Stimulated activated CD8-positive, alpha-beta memory T cell treated with anti-CD3 and anti-CD28 coated beads, Interleukin-15, amount 100 ng/mL, for 1 hour (primary cell): ENCODE measurements at places on chromosomes 16 and 17.
A peak's percentile ranks its signal among the peaks of the same experiment; 100 is the strongest.

GRCh38 chr17:76709077-76709950 lies 1.5 kb downstream of the MXRA7 start:
- no peak for DNase-seq

DNA sequence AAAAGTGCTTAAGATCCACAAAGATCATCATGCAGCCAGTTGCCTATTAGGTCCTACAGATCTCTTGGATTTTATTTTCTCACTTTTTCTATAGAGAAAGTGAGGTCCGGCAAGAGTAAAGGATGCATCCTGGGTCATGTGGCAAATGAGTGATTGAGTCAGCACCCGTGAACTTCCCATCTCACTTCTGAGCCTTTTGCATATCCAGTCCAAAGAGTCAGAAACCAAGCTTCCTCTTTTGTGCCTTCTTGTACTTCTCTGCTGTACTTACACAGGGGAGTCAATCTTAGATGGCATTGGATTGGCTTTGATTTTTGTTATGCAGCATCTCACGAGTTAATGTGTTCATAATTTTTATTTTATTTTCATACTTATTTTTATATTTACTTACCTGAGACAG lies 114.2 kb upstream of the IRX5 start:
- DNase-seq = no peak

- DNase-seq = no peak
Observed at GRCh38 chr16:78522327-78522726, 422.9 kb downstream of the WWOX start.

DNA sequence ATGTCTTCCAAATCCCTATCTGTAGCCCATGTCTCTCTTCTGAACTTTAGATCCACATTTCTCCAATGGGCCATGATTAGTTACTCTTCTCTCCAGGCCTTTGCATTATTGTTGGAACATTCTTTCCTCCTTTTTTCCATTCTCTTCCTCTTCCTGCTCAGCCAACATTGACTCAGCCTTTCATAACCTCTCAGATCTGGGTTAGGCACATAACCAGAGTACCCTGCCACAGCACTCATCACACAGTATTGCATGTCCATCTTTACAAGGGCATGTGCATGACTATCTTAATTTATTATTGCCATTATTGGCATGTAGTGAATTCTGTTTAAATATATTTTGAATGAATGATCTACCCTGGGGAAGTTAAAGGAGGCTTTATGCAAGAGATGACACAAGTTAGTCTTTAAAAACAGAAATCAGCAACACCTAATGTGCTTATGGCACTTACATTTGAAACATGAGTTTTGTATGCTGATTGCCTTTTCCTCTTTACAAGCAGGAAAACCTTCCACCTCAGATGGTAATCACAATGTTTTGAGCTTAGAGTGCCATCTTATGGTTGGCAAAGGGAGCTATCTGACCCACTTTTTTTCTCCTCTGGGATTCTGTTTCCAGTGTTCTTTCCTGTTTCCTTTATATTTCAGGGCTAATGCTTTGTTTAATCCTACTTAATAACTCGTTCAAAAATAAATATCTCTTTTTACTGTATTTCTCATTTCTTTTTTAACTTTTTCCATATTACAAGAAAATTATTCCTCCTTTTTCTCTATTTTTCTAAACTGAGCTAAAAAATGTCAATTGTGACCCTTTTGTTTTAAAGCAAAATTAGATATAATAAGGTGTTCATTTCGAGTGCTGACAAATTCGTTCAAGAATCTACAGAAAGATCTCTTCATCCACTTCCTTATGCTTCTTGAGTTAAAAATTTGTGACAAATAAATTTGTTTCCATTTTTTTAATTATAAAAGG lies 151.0 kb upstream of the RBL2 start:
- DNase-seq = no peak

- DNase-seq = no peak
Observed at GRCh38 chr17:21538615-21539014, 153.7 kb upstream of the KCNJ18 start.

DNA sequence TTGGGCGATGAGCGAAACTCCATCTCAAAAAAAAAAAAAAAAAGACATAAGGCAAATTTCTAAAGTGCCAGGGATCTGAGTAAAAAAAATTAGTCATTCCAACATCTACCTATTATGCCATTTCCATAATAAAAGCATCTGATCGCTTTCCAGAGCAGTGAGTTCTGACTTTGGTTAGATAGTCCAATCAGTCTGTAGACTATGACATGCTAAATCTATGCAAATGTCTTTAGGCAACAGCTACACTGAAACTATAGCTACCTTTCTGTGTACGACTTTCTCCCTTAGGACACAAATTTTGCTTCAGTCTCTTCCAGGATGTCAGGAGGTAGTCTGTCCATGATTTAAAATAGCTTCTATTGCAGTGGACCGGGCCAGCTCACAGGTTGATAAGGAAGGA lies 58.9 kb upstream of the ARHGAP44 start:
- DNase-seq = no peak

- DNase-seq = no peak
Observed at GRCh38 chr16:73053364-73054124, 5.6 kb upstream of the ZFHX3 start.

GRCh38 chr17:68777243-68777855 lies 176.2 kb upstream of the FAM20A start:
- no peak for DNase-seq

DNA sequence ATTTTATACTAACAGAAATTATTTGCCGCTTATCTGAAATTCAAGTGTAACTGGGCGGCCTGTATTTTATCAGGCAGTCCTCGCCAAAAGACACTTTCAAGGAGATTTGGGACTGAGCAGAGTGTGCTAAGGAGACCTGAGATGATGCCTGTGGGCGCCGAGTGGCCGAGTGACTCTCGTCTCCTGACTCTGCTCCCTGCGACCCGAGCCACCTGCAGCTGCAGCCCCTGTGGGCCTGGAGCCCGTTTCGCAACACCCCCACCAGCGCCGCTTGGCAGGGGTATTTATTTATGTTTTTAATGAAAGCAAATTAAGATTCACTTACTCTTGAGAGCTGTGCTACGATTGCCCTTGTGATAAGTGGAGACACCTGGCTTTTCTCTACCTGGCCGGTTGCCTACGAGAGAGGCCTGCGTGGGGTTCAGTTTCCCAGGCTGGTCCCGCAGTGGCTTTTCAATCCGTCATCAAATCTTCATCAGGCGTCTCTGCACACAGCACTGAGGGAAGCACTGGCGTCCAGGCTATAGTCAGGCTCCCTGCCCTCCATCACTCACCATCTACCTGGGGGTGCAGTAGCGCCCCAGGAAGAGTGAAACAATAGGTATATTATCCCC lies 124.0 kb downstream of the SEC14L1 start:
- DNase-seq = no peak

GRCh38 chr17:39841134-39841683 lies 22.9 kb downstream of the IKZF3 start:
- no peak for DNase-seq

GRCh38 chr17:60398227-60398959 lies 6.5 kb upstream of the USP32 start:
- DNase-seq = no peak

GRCh38 chr17:61947367-61948078 lies 19.7 kb upstream of the INTS2 start:
- DNase-seq = no peak

- no peak for DNase-seq
Observed at GRCh38 chr17:5819921-5820685, 235.8 kb upstream of the NLRP1 start.

DNA sequence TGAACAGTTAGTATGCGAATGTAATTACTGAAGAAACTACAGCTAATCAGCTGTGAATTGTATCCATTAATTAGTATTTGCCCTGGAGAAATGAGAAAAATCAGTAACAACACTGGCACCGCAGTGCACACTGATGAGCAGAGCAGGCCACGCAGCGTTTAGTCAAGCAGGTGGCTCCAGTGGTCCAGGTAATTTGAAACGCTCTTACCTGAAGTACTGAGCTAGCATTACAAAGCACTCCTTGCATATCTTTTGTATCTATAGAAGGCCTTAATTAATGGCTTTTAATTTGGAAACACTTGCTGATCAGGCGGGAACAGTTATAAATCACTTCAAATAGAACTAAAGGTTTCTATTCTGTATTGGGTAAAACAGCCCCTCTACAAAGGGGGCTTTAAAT lies 76.4 kb downstream of the TOX3 start:
- no peak for DNase-seq

GRCh38 chr17:69773081-69773480 lies 301.9 kb upstream of the KCNJ16 start:
- no peak for DNase-seq

DNA sequence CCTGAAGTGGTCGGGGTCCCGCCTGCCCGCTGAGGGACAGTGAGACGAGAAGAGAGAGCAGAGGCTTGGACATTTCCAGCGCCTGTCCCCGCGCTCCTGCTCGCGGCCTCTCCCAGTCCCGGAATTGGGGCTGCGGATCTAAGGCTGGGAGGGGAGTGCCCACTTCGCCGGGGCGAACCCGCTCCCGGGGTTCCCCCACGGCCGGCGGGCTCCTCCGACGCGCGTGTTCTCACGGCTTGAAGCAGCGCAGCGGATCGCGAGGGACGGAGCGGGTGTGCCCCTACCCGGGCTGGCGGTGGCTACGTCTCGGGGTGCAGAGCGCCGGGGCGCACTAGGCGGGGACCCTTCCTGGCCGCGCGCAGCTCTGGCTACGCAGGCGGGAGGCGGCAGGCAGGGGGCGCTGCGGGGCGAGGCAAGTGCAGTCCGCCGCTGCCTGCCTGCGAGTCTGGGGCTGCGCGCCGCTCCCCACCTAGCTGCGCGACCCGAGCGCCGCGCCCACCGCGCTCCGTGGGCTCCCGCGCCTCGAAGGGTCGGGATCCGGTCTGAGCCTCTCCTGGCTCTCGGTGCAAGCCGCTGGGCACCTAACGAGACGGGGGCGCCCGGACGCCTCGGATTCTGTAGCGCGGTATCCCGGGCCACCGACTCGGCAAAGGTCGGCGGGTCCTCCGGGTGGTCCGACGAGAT lies 1.2 kb downstream of the NGFR start:
- DNase-seq = peak; percentile 73

DNA sequence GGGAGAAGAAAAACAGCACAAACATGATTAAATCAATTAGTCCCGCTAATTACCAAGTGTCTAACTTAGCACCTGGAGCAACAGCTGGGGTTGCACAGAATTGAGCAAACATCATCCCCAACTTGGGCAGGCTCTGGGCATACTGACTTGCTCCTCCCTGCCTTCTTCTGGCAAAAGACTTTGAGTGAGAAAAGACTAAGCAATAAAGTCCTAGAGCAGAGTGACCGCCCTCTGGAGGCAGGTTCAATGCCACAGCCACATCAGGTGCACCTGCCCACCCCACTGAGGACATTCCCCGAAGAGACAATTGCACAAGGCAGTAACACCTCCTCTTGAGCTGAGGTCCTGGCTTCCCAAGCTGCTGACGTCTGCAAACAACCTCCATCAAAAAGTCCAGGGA lies 358.3 kb downstream of the SOX9 start:
- no peak for DNase-seq

GRCh38 chr17:78842881-78843565 lies 2.4 kb upstream of the USP36 start:
- DNase-seq = peak; percentile 27

- no peak for DNase-seq
Observed at GRCh38 chr17:82234211-82235055, 5.6 kb downstream of the SLC16A3 start.

DNA sequence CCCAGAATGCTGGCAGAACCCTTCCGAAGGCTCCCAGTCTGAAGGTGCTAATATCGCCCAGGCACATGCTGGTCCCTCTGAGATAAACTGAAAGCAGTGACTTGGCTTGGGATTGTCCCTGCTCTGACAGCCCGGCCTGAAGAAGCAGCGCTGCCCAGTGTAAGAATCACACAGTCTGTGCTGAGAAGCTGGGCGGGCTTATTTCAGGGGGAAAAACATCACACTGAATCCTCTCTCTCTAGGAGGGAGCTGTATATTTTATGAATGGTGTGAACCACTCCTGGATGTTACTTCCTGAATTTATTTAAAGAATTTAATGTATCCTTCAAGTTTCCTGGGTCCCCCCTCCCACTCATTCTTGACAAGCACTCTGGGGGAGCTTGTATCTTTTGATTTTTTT lies 36.3 kb downstream of the GAS7 start:
- no peak for DNase-seq

GRCh38 chr16:61005952-61006351 lies 1030.3 kb downstream of the CDH8 start:
- no peak for DNase-seq

DNA sequence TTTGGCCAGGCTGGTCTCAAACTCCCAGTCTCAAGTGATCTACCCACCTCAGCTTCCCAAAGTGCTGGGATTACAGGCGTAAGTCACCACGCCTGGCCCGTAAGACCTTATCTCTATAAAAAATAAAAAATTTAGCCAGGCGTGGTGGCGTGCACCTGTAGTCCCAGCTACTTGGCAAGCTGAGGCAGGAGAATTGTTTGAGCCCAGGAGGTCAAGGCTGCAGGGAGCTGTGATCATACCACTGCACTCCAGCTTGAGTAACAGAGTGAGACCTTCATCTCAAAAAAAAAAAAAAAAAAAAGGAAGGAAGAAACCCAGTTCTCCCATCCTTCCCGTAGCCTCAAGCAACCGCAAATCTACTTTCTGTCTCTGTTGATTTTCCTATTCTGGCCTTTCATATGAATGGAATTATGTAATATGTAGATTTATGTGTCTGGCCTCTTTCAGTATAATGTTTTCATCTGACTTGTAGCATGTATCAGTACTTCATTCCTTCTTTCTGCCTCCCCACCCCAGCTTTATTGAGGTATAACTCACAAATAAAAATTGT lies 11.2 kb downstream of the CASC3 start:
- DNase-seq = no peak

- DNase-seq = no peak
Observed at GRCh38 chr16:75433732-75434413, 570 bp upstream of the CFDP1 start.

GRCh38 chr16:89498839-89499238 lies 8.5 kb upstream of the ANKRD11 start:
- DNase-seq = no peak

DNA sequence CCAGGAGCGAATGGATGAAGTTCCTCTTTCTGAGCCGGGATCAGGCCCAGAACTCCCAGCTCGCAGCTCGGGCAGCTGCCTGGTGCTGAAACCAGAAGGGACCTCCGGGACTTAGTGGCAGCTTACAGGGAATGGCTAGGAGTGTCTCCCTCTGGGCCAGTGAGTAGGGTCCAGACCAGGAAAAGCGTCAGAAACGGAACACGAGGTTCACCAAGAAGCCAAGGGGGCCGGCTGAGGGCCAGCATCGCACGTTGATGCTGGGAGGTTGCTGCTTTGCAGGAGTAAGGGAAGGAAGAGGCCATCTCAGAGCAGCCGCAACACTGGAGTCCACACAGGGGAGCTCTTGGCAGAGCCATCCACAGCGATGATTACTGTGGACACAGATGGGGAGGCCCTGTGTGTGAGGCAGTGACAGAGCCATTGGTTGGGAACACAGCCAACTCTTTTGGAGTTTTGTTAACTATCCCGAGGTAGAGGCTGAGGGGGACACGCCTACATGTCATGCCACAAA lies 74.0 kb upstream of the CREBBP start:
- DNase-seq = no peak

GRCh38 chr16:31093132-31093703 lies 1.4 kb downstream of the VKORC1 start:
- DNase-seq = no peak

GRCh38 chr17:3532859-3533142 lies 24.8 kb downstream of the TRPV3 start:
- no peak for DNase-seq
